ENCODE measurements at places on chromosomes 3 and 15.

- no peak overlapping the region for H3K27ac ChIP-seq
- H3K4me3 ChIP-seq = no peak overlapping the region
- no peak for DNase-seq
- no peaks in the 10 kb centered on the region for H3K36me3 ChIP-seq
- H3K27me3 ChIP-seq = no peaks in the 10 kb centered on the region
Observed at GRCh38 chr3:87625876-87626275, 349.5 kb upstream of the POU1F1 start.

DNA sequence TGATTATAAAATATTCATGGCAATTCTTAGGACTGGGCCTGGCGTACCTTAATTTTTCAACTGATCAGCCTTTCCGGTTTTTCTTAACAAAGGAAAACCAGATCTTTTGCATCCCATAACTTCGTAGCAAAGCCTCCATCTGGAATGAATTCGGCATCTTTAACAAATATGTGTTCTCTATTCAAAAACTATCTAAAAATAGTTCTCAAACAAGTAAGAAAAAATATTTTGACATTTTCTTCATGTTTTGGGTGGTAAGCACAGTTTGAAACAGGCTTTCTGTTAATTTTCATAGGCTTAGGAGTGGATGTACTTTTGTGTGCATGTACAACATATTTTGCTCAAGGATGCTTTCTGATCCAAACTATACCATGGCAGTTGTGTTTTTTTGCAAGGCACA, 55.1 kb downstream of the RBMS3 start:
- no peaks in the 10 kb centered on the region for H3K36me3 ChIP-seq
- H3K4me3 ChIP-seq = no peak overlapping the region
- H3K4me1 ChIP-seq = peaks cover 30% of the 10 kb centered on the region
- peak overlapping the region; percentile 70 for H3K27ac ChIP-seq
- H3K27me3 ChIP-seq = peaks cover 2% of the 10 kb centered on the region
- DNase-seq = no peak

DNA sequence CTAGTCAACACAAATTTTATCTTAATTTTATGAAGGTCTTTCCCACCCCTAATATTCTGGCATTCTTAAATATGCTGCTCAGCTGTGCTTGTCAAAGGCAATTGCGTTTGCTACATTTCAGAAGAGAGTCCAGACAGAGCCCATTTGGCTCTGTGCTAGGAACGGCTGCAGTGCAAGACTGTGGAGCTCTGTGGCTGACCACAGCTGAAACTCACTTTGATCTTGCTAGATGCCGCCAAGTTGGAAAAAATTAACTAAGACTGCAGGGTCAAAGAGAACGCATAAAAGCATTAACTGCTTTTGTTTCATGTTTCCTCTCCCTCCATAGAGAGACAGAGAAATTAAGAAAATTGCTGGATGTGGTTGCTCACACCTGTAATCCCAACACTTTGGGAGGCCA, 7.6 kb upstream of the PPP1R2 start:
- peaks cover 13% of the 10 kb centered on the region for H3K4me1 ChIP-seq
- no peak overlapping the region for H3K27ac ChIP-seq
- H3K36me3 ChIP-seq = no peaks in the 10 kb centered on the region
- H3K27me3 ChIP-seq = peaks cover 5% of the 10 kb centered on the region
- DNase-seq = no peak

DNA sequence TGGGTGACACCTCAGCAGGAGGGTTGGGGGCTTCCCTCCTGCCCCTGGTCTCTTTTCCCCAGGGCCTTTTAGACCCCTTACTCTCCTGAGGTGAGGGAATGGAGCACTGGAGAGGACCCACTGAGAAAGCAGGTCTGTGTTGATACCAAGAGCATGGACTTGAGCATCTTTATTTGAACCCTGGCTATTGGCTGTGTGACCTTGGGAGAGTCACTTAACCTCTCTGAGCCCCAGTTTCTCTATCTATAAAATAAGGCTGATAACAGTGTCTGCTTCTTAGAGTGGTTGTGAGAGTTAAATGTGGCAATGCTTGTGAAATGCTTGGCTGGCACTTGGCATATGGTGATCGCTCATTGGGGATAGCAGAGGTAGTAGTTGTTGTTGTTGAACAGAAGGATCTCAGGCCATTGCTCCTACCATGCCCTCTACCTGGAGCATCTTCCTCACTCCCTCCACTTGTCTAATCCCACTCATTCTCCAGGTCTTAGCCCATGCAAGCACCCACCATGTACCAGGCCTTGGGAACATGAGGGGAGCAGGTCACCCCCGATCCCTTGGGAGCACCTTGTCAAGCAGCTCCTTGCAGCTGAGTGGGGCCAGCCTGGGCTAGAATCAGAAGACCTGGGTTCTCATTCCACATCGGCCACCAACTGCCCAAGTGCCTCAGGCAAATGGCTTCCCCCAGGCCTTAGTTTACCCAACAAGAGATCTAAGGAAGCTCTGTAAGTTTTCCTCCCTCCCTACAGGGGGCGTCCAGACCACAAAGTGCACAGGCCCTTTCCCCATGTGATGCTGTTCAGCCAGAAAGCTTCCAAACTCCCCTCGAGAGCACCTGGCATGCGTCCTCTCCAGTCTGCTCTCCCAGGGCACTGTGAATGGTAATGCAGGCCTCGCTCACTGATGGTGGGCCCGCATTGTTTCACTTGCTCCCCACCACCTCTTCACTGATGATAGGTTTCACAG, 96.7 kb downstream of the LSM3 start:
- DNase-seq = peak; percentile 28
- peaks cover 5% of the 10 kb centered on the region for H3K4me1 ChIP-seq
- H3K27ac ChIP-seq = peak overlapping the region; percentile 6

DNA sequence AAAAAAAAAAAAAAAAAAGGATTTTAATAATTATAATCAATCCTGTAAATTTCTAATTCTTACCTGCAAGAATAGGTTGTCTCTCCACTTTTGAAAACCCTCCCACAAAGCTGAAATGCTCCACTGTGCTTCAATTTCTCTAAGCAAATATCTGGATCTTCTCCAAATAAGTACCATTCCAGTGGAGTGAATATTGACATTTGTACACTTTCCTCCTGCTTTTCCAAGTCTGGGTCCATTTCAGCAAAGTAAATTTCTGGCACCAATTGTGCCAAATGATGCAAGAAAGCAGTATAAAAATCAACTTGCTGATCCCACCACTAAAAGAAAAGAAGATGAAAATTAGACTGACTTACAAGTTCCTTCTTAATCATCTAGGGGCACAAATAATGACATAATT, 19.9 kb downstream of the UBR1 start:
- peak overlapping the region; percentile 33 for H3K4me3 ChIP-seq
- no peak for DNase-seq
- peaks cover 9% of the 10 kb centered on the region for H3K36me3 ChIP-seq
- no peak overlapping the region for H3K27ac ChIP-seq
- H3K27me3 ChIP-seq = no peaks in the 10 kb centered on the region

- no peaks in the 10 kb centered on the region for H3K4me1 ChIP-seq
- H3K4me3 ChIP-seq = no peak overlapping the region
- peaks cover 6% of the 10 kb centered on the region for H3K36me3 ChIP-seq
- no peak for DNase-seq
Observed at GRCh38 chr3:30457726-30458125, 148.7 kb upstream of the TGFBR2 start.

DNA sequence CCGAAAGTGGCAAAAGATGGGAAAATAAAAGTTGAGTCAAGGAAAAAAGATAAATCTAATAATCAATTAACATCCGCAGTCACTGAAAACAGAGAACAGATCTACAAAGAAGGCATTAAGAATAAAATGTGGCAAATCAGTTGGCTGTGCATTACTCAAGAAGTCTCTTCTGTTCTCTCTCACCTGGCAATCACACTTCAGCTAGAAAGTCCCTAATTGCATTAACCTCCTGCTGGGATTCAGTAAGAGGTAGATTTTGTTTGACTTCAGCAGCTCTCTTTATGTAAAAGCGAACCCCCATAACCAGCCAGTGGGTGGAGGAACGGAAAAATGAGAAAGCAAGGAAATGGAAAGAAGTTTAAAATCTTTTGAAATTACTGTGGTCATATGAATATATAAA, 94.7 kb upstream of the PLXND1 start:
- H3K4me1 ChIP-seq = peaks cover 6% of the 10 kb centered on the region
- H3K36me3 ChIP-seq = peaks cover 19% of the 10 kb centered on the region
- H3K27ac ChIP-seq = no peak overlapping the region
- DNase-seq = no peak

GRCh38 chr15:63605816-63606215, 8.6 kb downstream of the FBXL22 start:
- peaks cover 27% of the 10 kb centered on the region for H3K36me3 ChIP-seq
- peaks cover 23% of the 10 kb centered on the region for H3K27me3 ChIP-seq
- no peak for DNase-seq
- no peak overlapping the region for H3K27ac ChIP-seq
- H3K4me3 ChIP-seq = no peak overlapping the region

DNA sequence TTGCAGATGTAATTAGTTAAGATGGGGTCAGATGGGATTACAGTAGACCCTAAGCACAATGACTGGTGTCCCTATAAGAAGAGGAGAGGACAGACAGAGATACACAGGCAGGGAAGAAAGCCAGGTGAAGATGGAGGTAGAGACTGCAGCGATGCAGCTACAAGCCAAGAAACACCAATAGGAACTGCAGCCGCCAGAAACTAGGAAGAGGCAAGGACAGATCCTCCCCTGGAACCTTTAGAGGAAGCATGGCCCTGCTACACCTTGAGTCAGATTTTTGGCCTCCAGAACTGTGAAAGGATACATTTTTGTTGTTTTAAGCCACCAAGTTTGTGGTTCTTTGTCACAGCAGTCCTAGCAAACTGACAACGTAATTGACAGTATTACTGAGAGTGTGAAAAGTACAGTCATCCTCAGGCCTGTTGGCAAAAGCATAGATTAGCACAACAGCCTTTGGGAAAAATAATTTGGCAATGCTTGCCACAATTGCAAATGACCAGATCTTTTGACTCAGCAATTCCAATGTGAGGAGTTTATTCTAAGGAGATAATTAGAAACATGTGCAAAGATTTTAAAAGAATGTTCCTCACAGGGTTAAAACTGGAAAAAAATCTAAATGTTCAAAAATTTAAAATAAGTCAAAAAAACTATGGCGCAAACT, 82.6 kb upstream of the TJP1 start:
- H3K27ac ChIP-seq = no peak overlapping the region
- DNase-seq = no peak
- peaks cover 2% of the 10 kb centered on the region for H3K4me1 ChIP-seq
- no peaks in the 10 kb centered on the region for H3K36me3 ChIP-seq
- H3K4me3 ChIP-seq = no peak overlapping the region

DNA sequence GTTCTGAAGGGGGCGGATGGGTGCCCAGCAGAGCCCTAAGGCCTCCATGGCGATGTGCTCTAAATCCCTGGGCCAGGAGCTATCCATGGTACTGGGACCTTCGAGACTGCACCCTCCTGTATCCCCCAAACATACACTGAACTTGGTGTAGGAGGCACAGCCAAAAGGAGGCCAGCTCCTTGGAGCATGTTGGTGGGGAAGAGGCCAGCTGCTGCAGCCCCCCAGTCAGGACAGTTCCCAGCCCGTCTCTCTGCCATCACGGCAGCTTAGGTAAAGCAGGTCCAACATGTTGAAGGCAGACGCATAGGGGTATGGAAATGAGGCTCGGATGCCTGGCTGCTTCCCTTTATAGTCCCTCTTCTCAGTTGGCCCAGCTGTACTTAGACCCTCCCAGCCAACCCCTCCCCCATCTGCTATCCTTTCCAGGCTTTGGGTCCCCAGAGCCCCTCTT, 1.8 kb downstream of the CAMKV start:
- no peak overlapping the region for H3K4me3 ChIP-seq
- no peak overlapping the region for H3K27ac ChIP-seq
- peaks cover 9% of the 10 kb centered on the region for H3K27me3 ChIP-seq
- DNase-seq = peak; percentile 58

DNA sequence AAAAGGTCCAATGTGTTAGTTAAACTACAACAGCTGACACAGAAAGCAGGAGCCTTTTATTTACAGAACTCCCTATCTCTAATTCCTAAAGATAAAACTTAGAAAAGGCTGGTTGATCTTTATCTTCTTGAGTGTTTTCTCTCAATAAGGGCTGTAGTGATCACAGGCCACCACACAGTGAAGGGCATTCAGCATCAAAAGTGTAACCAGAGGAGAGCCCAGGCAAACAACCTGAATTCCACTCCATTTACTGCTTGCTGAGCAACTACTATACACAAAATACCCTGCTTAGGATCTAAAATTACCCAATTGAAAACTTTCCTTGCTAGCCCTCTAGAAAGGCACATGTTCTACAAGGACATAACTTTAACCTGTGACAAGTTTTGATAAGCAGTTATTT, 122.7 kb downstream of the MEIS2 start:
- no peaks in the 10 kb centered on the region for H3K4me1 ChIP-seq
- no peak for DNase-seq
- H3K27me3 ChIP-seq = no peaks in the 10 kb centered on the region
- no peaks in the 10 kb centered on the region for H3K36me3 ChIP-seq

DNA sequence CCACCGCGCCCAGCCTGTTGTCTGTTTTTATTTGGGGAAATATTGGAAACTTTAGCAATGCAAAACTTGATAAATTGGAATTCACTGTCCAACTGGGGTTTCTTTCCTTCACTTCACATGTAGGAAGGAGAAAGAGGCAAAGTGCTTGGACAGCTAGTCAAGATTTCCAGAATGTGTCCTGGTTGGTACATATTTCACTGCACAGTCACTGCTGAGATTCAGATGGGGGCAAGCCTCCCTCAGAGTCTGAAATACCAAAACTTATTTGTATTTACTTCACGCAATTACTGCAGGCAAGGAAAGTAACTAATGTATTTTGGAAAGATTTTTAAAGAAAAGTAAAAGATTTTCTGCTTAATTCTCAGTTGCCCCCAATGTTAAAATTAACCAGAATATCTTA, 21.0 kb downstream of the LRRC31 start:
- peaks cover 3% of the 10 kb centered on the region for H3K27me3 ChIP-seq
- H3K36me3 ChIP-seq = no peaks in the 10 kb centered on the region
- H3K27ac ChIP-seq = no peak overlapping the region
- H3K4me3 ChIP-seq = no peak overlapping the region
- peaks cover 6% of the 10 kb centered on the region for H3K4me1 ChIP-seq

DNA sequence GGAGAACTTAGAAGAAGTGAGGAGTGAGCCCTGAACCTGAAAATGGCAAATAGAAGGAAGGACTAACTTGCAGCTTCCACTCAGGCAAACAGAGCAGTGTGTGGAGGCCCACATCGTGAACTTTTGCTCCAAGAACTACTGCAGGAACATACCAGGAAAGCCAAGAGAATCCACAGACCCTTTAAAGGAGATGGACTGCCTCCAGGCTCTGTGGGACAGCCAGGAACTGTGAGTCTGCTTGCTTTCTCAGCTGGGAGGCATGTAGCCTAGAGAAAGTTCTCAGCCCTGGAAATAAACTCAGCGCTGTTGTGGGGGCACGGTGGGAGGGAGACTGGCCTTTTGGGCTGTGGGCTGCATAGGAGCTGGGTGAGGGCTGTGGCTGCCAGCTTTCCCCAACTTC, 93.0 kb downstream of the SNRK start:
- no peak for DNase-seq
- H3K36me3 ChIP-seq = peaks cover 10% of the 10 kb centered on the region
- no peak overlapping the region for H3K4me3 ChIP-seq
- peaks cover 21% of the 10 kb centered on the region for H3K4me1 ChIP-seq
